ENCODE measurements at places on chromosomes 1 and 21.

DNA sequence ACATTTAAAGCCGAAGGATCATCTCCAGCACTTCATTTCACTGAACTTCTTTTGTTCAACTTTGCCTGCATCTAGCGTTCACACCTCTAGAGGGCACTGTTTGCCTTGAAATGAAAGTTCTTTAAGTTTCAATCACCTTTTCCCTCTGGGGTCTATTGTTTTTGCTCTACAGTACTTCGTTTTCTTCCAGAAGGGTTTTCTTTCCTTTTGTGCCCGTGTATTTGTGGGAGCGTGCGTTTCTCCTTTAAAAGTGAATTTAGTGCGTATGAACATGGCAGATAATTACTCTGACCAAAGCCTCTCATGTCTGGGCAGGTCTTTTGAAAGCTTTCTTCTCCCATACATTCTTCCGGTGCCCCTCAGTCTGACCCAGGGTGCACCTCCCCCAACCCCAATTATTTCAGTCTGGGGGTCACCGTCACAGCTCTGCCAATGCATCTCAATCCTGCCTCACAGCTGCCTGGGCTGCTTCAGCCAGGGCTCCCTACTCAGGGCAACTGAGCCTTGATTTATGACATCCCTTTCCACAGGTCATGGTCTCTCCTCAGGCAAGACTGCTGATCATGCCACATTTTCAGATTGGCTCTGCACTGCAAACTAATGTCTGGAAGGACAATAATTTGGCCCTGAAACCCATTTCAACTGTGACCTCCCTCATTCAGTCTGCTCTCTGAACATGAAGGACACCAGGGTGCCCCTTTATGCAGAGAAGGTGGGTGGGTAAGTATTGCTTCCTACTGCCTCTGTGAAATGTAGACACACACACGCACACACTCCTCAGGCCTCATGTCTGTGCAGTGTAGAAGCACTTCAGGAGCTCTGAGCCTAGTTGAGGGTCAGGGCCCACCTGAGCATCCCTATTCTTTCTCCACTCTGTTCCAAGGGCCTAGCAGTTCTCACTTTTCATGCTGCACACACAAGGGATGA lies 88.6 kb downstream of the NUF2 start:
- peak; percentile 65 for DNase-seq

GRCh38 chr1:201758499-201759050 lies 70.4 kb upstream of the IPO9 start:
- no peak for DNase-seq

DNA sequence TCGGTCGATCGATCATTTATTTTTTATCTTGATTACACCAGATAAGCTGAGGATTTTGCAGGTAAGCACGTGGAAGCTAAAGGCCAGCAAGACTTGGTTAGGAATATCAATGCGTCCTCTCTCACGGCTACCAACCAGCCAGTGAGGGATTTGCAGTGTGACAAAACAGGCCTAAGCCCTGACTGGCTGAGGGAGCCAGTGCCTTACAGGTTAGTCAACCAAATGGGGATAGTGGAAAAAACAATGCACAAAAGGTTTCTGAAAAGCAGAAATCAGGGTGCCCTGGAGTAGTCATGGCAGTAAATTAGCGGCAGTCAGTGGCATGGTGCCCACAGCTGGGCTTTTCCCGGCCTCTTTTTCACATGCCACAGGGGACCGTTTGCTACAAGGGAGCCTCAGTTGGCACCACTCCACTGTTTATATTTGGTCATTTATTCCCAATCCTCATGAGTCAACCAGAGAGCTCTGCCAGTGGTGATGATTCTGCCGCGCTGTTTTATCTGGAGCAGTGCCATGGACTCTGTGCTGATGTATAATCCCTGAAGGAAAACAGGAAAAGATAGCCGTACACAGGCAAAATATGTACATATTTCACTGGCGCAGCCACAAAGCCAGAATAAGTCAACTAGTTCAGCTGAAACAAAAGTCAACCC lies 167.6 kb downstream of the RHOU start:
- DNase-seq: no peak

DNA sequence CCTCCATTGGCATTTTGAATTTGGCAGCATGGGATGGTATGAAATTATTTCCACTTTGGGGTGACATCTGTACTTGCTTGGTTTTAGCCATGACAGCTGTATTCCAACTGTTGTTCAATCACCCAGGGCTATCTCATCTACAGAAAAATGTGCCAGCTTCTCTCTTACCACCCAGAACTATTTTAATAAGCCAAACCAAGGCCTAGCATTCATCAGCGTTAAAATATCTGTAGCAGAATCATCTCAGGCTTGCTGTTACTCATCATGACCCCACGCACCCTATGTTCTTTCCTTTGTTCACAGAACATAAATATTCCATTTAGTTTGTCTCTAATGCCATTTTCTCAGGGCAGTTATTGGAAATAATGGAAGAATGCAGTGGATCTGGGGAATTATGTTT lies 49.8 kb downstream of the GIPC2 start:
- no peak for DNase-seq

- DNase-seq: no peak
Measured at GRCh38 chr1:206664740-206665139, 20.0 kb upstream of the MAPKAPK2 start.

DNA sequence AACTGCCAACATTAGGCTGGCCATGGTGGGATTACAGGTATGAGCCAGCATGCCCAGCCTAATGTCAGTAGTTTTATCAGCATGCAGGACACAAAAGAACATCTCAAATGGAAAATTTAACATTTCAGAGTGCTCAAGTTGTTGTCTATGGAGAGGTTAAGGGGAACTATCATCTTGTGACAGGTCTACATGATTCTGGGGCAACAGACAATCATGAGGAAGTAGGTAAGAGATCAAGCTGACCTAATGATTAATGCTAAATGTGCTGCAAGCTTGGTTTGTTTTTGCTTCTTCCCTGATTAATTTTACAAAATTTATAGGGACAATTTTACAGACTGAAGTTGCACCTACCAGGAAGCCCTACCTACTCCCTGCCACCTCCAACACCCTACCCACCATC lies 36.6 kb downstream of the FMO4 start:
- DNase-seq: no peak

DNA sequence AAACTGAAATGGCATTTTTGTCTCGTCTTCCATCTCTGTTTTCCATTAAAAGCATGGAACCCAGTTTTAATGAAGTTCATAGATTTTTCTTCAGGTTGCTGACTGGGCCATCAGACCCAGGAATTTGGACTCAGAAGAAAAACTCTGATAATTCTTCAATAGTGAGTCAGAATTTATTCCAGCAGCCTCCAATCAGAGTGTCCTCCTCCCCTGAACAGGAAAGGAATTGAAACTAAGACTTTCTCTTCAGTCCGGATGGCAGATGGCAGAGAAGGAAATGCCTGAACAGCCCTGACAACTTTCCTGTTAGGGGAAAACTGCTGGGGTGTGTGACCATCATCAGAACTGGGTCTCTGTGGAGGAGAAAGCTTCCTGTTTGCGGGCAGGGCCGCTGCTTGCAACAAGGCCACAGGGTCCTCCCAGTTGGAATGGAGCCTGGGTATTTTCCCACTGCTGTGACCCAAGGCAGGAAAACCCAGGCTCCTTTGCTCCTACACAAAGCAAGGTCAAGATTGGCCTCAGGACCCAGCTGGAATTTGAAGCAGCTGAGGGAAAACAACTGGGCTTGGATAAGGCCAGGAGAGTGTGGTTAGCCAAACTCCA lies 20.7 kb downstream of the CD34 start:
- peak; percentile 32 for DNase-seq

- peak; percentile 73 for DNase-seq
Measured at GRCh38 chr1:171226747-171227370, 21.4 kb upstream of the FMO1 start.

Data from GM12865 (cell line).